ENCODE measurements at places on chromosomes 16 and 17. TPM values are rescaled to one million over a fixed set of nuclear protein-coding genes. Genes with fewer than 3 reads are reported as not detected.
A peak's percentile ranks its signal among the peaks of the same experiment; 100 is the strongest.

FZD2 gene
- 7.1 TPM for total RNA-seq

SPNS2 gene
- 8.2 TPM for total RNA-seq

GH1 gene
- total RNA-seq = not detected

DNA sequence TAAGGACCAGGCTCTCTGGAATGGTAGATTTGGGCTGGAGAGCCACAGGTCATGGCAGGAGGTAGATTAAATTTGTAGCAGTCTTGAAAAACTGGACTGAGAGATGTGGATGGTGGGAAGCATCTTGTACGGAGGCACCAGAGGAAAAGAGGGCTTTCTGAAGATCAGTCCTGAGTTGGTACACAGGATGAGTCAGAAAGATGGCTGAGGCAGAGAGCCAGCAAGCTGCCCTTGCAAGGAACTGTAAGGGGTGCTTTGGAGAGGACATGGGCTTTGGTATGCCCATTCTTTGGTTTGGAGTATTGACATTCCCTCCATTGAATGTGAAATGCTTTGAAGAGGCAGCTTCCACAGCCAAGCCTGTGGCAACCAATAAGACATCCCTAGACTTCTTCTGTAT lies 55.9 kb downstream of the MYOCD start:
- no peaks in the 10 kb centered on the region for H3K27me3 ChIP-seq
- no peak overlapping the region for H3K4me3 ChIP-seq
- H3K27ac ChIP-seq = no peak overlapping the region
- DNase-seq = no peak

DNA sequence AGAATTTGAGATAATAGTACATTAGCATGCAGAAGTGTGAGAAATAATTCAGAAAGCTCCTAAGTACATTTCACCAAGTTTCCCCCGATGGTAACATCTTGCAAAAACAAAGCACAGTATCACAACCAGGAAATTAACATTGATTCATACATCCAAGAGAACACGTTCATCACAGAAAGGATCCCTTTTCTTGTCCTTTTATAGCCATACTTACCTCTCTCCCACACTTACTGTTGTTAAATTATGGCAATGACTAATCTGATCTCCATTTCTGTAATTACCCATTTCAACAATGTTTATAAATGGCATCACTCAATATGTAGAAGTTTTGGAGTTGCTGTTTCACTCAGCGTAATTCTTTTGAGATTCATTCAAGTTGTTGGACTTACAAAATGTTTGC lies 1260.0 kb downstream of the CDH8 start:
- no peaks in the 10 kb centered on the region for H3K4me1 ChIP-seq
- no peaks in the 10 kb centered on the region for H3K36me3 ChIP-seq
- no peak overlapping the region for H3K4me3 ChIP-seq

- no peaks in the 10 kb centered on the region for H3K27me3 ChIP-seq
- H3K27ac ChIP-seq = no peak overlapping the region
- no peaks in the 10 kb centered on the region for H3K36me3 ChIP-seq
- H3K4me1 ChIP-seq = peaks cover 3% of the 10 kb centered on the region
- H3K4me3 ChIP-seq = no peak overlapping the region
Measured at GRCh38 chr17:37729905-37730304, 15.0 kb downstream of the HNF1B start.

DNA sequence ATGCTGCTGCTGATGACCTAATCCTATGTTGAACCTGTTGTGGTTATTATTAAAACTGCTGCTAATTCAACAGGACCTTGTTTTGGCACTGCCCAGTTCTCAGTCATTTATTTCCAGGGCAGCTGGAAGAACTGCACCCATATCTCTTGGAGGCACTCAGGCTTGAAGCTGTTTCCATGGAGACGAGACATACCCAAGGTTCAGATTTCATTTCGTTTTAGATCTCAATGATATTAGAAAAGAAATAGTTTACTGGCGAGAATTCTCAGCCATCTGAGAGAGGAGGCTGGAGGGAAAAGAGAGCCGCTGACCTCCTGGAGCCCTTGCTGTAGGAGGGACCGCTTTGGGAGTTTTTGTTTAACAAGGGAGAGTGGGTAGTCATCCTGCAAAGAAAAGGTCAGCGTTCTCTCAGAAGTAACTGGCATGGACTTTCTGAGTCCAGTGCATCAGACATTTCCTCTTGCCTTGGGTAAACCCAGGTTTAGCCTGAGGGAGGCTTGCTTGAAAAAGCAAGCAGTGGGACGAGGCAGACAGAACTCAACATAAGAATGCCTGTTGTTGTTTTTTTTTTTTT lies 75.4 kb downstream of the YPEL2 start:
- H3K4me1 ChIP-seq = peaks cover 33% of the 10 kb centered on the region
- H3K4me3 ChIP-seq = no peak overlapping the region
- H3K27me3 ChIP-seq = no peaks in the 10 kb centered on the region
- no peaks in the 10 kb centered on the region for H3K36me3 ChIP-seq

DNA sequence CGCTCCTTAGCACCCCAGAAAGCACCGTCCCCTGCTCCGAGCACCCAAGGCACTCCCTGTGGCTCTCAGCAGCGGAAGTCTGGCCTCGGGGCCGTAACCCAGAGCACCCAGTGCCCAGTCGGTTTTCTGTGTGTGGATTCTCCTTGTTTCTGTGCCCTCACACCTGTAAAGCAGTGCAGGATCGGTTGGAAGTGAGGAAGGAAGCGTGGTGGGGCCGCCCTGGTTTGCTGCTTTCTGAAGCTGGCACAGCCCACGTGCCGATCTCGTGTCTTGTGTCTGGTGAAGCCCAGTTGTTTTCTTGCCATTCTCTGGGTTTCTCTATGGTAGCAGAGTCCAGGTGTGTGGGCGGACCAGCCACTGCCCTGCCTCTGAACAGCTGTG lies 3.7 kb downstream of the ACSF3 start:
- no peaks in the 10 kb centered on the region for H3K27me3 ChIP-seq
- peaks cover 34% of the 10 kb centered on the region for H3K4me1 ChIP-seq
- no peak overlapping the region for H3K27ac ChIP-seq
- no peak for DNase-seq
- no peak overlapping the region for H3K4me3 ChIP-seq

GRCh38 chr17:80930335-80931279 lies 61.0 kb upstream of the CHMP6 start:
- H3K27me3 ChIP-seq = no peaks in the 10 kb centered on the region
- DNase-seq = no peak
- H3K27ac ChIP-seq = no peak overlapping the region
- H3K36me3 ChIP-seq = no peaks in the 10 kb centered on the region
- H3K4me1 ChIP-seq = no peaks in the 10 kb centered on the region
- H3K4me3 ChIP-seq = no peak overlapping the region

DNA sequence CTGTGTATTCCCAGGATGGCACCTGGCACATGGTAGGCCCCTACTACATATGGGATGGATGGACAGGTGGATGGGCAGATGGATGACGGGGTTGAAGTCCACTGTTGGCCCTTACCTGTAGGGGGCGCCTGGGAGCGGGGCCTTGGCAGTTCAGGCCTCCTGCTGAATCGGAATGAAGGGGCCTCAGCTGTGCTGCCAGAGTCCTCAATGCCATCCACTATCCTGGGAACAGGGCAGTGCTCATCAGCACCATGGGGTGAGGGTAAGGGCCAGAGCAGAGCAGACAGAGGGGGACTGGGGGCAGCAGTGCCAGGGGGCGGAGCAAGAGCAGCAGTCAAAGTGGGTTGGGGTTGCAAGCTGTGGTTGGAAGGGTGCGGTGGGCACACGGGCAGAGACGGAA lies 8.3 kb upstream of the RAB5C start:
- no peak overlapping the region for H3K4me3 ChIP-seq
- H3K36me3 ChIP-seq = no peaks in the 10 kb centered on the region
- peaks cover 9% of the 10 kb centered on the region for H3K4me1 ChIP-seq
- H3K27ac ChIP-seq = no peak overlapping the region
- DNase-seq = no peak
- H3K27me3 ChIP-seq = no peaks in the 10 kb centered on the region

DNA sequence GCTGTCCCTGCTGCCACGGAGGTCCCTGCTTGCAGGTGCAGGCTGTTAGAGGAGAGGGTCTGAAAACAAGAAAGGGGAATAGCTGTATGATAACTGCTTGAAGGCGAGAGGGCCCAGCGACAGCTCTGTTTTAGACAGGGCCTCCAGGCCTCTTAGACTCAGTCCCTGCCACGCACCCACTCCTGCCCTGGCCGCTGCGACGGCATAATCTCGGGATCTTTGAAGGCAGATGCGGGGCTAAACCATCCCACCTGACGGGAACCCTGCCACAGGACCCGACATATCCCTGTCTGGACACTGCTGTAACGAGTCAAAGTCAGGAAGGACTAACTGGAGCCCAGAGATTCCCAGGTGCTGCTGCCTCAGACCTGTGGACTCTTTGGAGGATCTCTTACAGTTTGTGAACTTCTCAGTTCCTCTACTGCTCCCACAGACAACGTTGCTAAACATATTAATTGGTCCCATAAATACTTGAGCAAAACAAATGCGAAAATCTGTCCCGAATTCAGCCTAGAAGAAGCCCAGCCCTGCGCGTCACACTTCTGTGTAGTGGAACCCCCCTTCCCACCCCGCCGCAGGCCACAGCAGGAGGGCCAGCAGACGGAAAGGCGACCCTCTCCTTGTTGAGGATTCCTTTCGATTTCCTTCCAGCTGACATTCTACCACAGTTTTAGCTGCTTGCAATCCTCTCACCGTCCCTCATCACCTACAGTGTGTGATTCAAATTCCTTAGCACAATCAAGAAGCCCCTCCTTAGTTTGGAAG lies 998 bp upstream of the TMEM11 start:
- no peaks in the 10 kb centered on the region for H3K36me3 ChIP-seq
- H3K27me3 ChIP-seq = no peaks in the 10 kb centered on the region
- DNase-seq = no peak
- H3K4me3 ChIP-seq = peak overlapping the region; percentile 50

- no peak overlapping the region for H3K4me3 ChIP-seq
- H3K36me3 ChIP-seq = no peaks in the 10 kb centered on the region
Measured at GRCh38 chr17:74478420-74479100, 12.1 kb downstream of the CD300A start.

- H3K27me3 ChIP-seq = no peaks in the 10 kb centered on the region
- no peak for DNase-seq
- peak overlapping the region; percentile 96 for H3K27ac ChIP-seq
- H3K4me3 ChIP-seq = no peak overlapping the region
- H3K36me3 ChIP-seq = no peaks in the 10 kb centered on the region
Measured at GRCh38 chr17:40323391-40324381, 14.7 kb downstream of the RARA start.

DNA sequence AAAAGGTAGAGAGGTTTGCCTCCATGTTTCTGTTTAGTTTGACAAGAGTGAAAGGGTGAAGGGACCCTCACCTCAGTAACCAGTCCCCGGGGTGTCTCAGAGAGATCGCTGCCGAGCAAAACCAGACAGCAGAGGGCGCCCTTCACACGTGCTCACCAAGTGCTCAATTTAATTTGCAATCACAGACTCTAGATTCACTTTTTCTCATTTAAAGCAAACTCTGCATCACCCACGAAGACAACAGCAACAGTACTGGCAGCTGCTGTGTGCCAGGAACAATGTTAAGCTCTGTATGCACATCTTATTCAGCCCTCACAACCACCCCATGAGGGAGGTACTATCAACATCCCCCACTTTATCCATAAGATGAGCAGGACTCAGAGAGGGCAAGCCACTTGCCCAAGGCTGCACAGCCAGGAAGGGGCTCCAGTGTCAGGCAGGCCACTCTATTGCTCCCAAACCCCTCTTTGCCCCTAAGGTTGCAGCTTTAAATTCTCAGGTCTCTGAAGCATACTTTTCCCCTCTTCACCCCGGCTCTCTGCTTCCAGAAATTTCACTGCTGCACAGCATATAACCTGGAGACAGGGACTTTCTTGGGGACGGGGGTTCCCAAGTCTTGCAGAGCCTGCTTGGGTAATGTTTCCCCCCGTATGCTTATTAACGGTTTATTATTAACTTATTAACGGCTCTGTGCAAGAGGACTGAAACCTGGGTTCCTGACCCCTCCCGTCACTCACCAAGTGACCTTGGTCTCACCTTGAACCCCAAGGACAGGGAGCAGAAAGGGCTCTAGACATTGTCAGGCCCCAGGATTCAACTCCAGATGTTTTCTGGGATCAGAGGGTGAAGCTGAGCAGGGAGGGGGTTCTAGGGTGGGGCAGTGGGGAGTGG lies 70.9 kb downstream of the CNGB1 start:
- H3K36me3 ChIP-seq = no peaks in the 10 kb centered on the region
- DNase-seq = peak; percentile 75
- H3K4me1 ChIP-seq = peaks cover 8% of the 10 kb centered on the region
- no peak overlapping the region for H3K4me3 ChIP-seq
- no peak overlapping the region for H3K27ac ChIP-seq

All from thyroid gland (tissue), 4 donors.